ENCODE measurements at places on chromosomes 7 and 10. TPM values are rescaled to one million over a fixed set of nuclear protein-coding genes. Genes with fewer than 3 reads are reported as not detected.

- DNase-seq: peak; percentile 62
These were observed 51.9 kb downstream of the DENND11 start for GRCh38 chr7:141649865-141650634.

The CAMK2B gene
- total RNA-seq: not detected

The GPR15LG gene
- total RNA-seq: not detected

DNA sequence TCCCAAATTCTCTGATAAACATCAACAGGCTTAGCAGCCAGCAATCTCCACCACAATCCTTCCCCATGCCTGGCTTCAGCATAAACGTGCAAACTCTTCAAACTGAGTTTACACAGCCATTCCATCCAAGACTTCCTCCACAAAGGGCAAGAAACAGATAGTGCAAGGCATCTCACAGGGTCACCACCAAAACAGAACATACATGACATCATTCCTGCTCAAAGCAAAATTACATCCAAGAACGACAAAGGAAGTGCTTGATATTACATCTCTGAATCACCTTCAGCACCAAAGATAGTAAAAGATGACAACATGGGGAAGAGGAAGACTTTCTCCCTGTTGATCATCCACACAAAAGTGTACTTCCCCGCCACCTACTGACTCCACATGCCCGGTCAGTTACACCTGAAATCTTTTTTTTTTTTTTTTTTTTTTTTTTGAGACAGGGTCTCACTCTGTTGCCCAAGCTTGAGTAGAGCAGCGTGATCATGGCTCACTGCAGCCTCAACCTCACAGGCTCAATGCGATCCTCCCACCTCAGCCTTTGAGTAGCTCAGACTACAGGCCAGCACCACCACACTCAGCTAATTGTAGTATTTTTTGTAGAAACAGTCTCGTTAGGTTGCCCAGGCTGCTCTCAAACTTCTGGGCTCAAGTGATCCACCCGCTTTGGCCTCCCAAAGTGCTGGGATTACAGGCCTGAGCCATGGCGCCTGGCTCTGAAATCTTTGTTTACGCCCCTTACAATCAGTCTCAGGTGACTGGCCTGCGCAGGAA is 127.5 kb downstream of the PARD3 start:
- no peak for DNase-seq

- DNase-seq: no peak
These were observed 78.3 kb downstream of the BICC1 start for GRCh38 chr10:58590924-58591323.

DNA sequence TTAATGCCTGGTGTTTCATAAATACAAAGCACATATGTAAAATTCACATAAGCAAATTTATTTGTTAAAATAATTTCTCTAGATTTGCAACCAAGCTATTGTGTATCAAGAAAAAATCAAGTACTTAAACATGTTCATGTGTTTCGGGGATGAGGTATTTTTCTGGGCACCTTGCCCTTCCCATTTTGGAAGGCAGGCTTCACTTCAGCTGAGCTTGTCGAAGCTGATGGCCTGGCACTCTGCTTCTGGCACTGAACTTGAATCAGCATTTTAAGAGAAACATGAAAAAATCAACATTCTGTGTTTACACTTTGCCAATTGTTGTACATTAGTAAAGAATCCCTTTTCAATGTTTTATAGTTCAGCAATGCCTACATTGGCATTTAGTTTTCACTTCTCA is 179.1 kb upstream of the STEAP4 start:
- DNase-seq: no peak

The OPN1SW gene
- total RNA-seq: not detected

DNA sequence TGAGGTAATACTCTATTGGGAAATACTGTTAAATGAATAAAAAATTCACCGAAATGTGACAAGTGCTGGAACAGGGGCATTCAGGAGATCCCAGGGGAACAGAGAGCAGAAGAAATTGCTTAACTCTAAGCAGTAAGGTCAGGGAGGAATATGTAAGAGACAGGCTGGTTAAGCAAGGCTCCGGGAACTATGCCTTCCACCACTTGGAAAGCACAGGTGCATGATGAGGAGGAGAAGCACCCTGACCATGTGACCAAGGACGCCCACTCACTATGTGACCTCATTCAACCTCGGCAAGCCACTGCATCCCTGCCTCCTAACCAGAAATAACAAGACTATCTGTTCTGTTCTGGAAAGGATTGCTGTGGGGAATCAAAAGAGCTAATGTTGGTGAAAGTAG is 218.4 kb downstream of the ELMO1 start:
- DNase-seq: no peak

DNA sequence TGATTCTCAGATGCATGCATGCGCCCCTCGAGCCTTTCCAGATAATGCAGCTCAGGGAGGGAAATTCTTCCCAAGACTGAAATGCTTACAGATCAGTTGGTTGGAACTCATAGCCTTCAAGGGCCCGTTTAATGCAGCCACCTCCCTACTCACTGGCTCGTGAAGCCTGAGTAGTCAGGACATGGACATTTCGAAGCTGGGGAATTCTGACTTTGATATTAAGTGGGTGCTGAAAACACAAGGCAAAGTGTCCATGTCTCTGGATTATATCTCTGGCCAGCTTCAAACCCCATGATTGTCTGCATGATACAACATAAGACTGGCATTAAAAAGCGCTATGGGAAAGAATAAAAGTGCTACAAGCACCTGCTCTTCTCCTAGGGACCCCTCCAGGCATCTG is 207.5 kb downstream of the HERPUD2 start:
- no peak for DNase-seq

DNA sequence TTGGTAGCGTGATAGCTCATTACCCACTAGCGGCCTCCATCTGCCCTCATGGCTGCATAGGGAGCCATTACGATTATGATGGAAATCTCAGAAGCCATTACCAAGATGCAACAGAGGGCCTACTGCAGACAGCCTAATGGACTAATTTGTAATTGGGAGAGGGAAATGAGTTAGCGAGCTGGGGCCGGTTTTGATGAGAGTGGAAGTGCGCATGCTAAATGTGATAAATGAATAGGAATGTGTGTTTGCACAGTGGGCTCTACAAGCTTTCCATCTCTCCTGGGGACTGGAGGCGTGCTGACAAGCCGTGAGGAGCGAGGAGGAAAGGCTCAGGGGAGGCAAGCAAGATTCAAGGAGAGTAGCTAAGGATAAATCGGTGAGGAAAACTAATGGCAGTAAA is 644.5 kb upstream of the GALNT17 start:
- DNase-seq: no peak

DNA sequence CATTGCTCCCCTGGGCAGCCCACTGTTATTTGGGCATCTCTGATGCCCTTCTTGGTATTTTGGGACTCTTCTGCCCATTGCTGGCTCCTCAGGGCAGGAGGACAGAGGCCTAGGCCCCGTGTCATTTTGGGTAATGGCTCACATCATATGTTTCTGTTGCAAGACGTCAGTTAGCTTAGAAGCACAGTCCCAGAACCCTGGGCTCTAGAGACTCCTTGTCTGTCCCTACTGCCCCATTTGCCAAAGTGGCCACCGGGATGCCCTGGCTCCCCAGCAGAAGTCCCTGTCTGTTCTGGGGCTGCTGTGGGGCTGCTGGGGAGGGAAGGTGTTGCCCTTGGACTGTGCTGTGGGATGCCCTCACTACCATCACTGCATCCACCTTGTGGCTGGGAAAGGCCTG is 48.8 kb downstream of the ADCYAP1R1 start:
- DNase-seq: peak; percentile 20

GRCh38 chr7:49717547-49717946 is 55.9 kb upstream of the VWC2 start:
- no peak for DNase-seq

The CDH23 gene
- 0.16 TPM for total RNA-seq

DNA sequence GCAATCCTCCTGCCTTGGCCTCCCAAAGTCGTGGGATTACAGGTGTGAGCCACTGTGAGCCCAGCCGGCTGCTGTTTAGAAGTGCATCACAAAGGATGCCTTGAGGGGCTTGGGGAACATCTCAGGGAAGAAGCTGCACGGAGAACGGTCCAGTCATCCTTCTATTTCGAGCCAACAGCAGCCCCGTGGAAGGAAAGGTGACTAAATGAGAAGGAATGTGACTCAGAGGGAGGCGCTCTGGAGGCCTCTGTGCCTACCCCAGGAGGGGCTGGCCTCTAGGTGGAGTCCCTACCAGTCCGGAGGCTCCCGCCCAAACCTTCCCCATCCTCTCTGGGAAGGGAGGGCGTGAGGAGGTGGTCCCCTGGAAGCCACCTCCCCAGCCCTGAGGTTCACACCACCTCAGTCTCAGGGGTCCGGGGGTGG is 76.2 kb downstream of the CTBP2 start:
- peak; percentile 91 for DNase-seq

GRCh38 chr10:114379631-114380041 is 24.7 kb downstream of the AFAP1L2 start:
- no peak for DNase-seq

DNA sequence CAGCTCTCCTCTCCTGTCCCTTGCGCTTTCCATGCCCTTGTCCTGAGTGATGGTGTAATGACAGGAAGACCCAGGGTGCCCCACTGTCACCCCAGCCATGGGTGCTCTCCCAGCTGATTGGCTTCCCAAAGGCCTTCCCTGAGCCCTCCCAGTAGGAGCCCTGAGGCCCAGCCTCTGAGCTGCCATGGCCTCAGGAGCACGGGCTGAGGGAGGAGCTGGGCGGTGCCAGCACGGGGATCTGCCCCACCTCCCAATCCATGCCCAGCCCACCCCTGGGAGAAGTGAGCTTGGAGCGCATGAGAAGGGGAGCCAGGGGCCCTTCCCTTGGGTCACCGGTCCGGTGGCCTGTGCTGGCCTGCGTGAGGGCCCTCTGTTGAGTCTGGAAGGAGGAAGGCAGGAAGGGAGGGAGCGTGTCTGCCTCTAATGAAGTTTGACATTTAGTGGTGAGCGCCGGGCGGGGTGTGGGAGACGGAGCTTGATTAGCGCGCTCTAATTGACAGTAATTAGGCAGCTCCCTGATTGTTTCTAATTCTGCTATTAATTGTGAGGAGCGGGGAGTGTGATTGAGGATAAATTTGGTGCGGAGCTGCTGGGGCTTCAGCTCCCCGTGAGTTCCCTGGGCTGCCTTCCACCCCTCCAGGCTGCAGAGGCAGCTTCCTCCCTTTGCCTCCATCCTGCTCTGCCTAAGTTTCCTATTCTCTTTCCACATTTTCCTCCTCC is 28.3 kb downstream of the GBX1 start:
- DNase-seq: peak; percentile 43

The ASIC3 gene
- total RNA-seq: not detected

DNA sequence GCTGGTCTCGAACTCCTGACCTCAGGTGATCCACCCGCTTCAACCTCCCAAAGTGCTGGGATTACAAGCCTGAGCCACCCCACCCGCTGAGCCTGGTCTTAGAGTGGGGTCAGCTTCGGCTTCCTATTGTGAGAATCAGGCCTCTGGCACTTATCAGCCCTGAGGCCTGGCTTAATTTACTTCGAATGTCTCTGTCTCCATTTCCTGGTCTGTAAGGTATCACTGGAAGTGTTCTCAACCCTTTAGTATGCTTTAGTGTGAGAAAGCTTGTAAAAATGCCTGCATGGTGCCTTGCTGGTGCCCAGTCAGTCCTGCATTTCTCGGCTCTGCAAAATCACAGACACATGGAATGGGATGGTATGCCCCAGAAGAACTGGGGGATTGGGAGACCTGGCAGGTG is 671.4 kb upstream of the GALNT17 start:
- no peak for DNase-seq

DNA sequence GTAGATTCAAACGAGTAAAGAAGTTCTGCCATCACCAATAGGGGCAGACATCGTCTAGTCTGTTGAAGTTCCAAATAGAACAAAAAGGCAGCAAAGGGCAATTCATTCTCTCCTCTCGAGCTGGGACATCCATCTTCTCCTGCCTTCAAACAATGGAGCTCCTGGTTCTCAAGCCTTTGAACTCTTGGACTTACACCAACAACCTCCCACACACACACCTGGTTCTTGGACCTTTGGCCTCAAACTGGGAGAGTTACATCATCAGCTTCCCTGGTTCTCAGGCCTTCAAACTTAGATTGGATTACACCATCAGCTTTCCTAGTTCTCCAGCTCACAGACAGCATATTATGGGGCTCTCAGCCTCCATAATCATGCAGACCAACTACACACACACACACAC is 9.8 kb upstream of the GIMAP5 start:
- DNase-seq: no peak

DNA sequence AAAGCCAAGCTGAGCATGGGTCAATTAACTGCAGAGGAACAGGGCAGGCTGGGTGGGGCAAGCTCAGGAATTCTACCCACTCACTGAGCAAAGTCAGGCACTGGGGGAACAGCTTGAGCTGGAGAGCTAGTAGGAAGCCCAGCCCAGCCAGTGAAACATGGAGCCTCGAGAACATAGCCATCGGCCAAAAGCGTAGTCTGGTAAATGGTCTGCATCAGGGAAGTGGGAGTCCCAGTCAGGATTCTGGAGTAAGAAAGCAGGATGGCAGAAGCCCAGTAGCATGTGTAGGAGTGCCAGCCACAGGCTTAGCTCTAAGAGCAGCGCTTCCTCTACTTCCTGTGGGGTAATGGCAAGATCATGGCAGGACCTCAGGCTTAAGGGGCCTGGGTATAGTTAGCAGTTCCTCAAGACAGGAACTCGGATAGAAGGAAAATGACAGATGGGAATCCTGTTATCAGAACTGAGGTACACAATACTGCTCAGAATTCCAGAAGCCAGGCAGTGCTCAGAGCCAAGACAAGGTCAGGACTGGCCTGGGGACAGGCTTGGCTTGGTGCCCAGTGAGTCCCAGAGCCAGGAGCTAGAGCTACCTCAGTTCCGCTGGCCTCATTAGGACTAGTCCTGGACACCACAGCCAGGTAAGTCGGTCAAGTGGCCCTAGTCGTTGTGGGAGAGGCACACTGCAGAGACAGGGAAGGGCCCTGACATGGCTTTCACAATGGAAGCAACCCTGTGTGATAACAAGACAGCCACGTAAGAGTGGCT is 65.4 kb upstream of the MXI1 start:
- DNase-seq: no peak

The TPST1 gene
- total RNA-seq: 51.0 TPM

DNA sequence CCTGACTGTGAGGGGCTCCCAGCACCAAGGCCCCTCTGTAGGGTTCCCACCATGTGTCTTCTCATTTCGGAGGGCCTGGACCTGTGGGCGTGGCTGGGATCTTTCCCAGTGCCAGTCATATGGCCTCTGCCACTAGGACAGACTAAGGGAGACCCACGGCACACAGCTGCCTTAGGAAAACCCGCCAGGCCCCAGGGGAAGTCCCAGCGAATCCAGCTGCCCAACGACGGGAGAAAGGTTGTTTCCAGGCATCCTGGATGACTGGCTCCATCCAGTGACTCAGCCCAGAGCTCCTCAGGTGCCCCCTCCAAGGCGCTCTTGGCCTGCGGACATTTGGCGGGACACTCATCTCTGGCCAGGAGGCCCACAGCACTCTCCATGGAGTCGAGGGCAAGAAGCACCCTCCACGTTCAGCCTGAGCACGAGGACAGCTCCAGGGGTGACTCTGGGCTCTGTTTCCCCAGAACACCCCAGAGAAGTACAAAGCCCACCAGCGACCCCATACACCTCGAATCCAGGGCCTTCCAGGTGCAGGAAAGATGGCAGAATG is 39.9 kb downstream of the PWWP2B start:
- no peak for DNase-seq

- no peak for DNase-seq
These were observed 75.0 kb upstream of the JCAD start for GRCh38 chr10:30134171-30134945.

GRCh38 chr10:126170776-126171175 is 217.5 kb downstream of the ADAM12 start:
- no peak for DNase-seq

GRCh38 chr10:96500519-96500918 is 13.2 kb downstream of the TLL2 start:
- no peak for DNase-seq

The AMPH gene
- total RNA-seq: not detected

GRCh38 chr10:49231086-49231820 is 43.1 kb upstream of the TMEM273 start:
- DNase-seq: no peak

GRCh38 chr7:140059273-140060242 is 3.2 kb downstream of the PARP12 start:
- DNase-seq: peak; percentile 88

The TAS2R41 gene
- not detected for total RNA-seq
